Stimulated activated CD4-positive, alpha-beta T cell treated with anti-CD3 and anti-CD28 coated beads, Interleukin-1b, Interleukin-23, amount 100 ng/mL, for 48 hours (primary cell): ENCODE measurements at places on chromosomes 2 and 18.

- no peak for DNase-seq
These were observed 14.3 kb upstream of the MAP3K2 start for GRCh38 chr2:127401757-127402695.

- no peak for DNase-seq
These were observed 124.0 kb downstream of the KYNU start for GRCh38 chr2:143001501-143001900.

DNA sequence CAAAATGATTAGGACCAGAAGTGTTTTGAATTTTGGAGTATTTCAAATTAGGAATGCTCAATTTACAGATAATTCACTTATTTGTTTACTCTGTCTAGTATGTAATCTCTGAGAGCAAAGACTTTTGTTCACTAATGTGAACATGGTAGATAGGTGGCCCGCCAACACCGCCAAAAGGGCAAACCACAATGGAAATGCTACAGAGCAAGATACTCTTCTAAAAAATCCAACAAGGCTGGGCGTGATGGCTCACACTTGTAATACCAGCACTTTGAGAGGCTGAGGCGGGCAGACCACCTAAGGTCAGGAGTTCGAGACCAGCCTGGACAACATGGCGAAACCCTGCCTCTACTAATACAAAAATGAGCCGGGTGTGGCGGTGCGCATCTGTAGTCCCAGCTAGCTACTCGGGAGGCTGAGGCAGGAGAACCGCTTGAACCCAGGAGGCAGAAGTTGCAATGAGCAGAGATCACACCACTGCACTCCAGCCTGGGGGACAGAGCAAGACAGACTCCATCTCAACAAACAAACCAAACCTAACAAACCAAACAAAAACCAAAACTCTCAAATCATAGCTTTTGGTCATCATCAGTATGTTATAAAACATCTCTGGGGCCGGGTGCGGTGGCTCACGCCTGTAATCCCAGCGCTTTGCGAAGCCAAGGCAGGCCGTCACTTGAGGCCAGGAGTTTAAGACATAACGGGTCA is 2.4 kb downstream of the CCT4 start:
- no peak for DNase-seq

DNA sequence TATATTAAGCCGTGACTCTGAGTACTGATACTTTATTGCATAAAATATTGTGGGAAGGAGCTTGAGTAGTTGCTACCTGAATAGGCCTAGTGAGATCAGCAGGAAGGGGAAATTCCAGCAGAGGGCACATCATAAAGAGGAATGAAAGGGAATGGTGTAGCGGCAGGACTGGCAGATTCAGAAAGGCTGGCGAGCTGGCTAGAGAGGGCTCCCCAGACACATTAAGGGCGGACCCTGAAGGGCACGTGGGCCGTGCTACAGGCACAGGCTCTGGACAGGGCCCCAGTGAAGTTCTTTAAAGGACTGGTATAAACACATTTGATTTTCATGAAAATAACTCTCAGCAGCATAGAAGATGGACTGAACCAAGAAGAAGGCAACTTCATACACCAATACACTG is 43.0 kb downstream of the PTPN2 start:
- no peak for DNase-seq

GRCh38 chr2:107777974-107778373 is 48.7 kb upstream of the RGPD4 start:
- no peak for DNase-seq

DNA sequence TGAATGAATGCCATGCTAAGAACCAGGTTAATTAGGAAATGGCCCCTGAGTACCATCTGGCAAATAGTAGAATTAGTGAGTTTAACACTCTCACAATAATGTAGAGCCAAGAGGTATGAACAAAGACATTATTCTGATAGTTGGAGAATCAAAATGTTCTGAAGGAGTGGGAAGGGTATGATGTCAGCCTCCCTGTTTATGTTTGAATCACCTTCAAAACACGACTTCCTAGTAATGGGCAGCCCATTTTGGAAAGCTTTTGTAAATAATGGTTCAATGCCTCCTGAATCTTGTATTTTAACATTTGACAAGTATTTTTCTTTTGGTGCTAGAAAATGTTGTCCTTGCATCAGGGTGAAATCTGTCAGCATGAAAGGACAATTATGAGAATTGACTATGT is 108.3 kb downstream of the DSEL start:
- no peak for DNase-seq

GRCh38 chr2:84823788-84824187 is 57.1 kb downstream of the TRABD2A start:
- DNase-seq: no peak

DNA sequence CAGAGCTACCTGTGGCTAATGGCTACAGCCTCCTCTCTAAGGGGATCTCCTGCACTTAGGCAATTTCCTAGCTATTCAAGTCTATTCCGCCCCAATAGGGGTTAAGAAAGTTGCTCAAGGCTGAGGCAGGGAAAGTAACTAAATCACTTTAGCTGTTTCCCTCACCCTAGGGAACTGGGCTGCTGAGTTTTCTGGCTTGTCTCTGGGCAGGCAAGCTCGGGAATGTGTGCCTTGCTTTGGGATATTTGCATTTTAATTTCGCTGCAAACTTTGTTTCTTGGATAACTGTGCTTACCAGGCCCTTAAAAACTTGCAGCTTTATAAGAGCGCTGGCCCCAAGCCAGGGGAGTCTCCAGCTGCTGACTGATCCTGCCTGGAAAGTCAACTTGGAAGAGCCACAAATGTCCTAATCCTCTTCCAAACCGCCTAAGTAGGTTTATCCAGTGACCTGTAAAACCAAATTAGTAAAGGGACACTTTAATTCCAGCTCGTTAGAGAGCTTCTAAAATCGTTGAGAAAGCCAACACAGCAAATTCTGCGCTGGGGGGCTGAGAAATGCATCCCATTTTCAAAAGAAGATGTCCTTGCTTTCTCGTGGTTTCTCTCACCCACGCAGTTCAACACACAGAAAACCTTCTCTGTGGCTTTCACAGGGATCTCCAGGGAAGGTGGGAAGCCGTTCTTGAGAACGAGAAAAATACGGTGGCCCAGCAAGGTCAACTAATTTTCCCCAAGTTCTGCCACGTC is 59.5 kb upstream of the SP3 start:
- DNase-seq: no peak

- no peak for DNase-seq
These were observed 114.7 kb downstream of the TNS1 start for GRCh38 chr2:217887841-217888701.

GRCh38 chr2:207269038-207269437 is 103.3 kb upstream of the KLF7 start:
- no peak for DNase-seq

DNA sequence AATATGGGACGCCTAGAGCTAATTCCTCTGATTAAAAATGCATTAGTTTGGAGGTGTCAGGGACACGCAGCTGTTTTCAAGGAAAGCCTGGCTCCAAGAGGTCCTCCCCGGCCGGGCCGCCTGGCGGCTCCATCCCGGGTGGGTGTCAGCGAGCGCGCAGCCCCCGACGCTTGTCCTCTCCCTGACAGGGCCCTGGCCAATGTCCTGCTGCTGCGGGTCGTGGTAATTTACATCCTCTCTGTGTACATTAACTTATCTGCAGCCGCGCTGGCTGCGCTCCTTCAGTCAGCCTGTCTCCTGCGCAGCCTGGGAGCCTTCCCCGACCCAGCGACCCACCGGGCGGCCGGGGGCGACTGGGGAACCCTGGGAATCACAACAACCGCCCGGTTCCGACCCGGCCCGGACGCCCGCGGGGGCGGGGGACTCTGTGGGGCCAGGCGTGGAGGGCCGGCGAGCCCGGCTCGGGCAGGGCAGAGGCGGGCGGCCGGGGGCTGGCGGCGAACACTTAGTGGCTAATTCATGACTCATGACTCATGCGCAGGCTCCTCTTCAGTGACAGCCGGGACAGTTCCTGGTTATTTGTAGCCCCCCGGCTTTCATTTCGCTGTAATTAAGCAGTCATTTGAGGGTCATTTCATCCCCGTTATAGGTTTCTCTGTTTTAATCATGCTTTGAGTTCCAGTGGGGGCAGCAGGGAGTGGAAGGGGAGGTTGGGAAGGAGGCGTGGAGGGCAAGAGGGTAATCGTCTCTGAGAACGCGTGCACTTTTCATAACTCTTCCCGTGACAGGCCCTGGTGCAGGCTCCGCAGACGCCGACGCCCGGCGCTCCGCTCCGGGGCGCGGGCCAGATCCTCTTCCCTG is 141.9 kb upstream of the CTAGE1 start:
- DNase-seq: no peak
